ENCODE measurements at places on chromosomes 3 and 15.

DNA sequence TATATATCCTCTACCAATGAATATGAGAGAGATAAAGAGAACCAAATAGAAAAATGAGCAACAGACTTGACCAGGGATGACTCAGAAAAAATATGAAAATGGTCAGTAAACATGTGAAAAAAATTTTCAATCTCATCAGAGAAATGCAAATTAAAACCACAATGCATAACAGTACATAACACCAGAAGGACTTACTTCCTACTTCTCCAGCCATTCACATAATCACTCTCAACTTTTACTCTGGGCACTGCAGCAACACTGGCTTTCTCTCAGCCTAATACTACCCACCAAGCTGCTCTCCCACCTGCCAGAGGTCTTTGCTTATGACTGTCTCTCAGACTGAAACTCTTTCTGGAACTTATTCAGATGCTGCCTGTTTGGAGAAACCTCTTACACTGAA, 49.4 kb downstream of the DPH6 start:
- no peak for DNase-seq

- DNase-seq: no peak
Measured at GRCh38 chr15:35440265-35440664, 105.7 kb downstream of the DPH6 start.

DNA sequence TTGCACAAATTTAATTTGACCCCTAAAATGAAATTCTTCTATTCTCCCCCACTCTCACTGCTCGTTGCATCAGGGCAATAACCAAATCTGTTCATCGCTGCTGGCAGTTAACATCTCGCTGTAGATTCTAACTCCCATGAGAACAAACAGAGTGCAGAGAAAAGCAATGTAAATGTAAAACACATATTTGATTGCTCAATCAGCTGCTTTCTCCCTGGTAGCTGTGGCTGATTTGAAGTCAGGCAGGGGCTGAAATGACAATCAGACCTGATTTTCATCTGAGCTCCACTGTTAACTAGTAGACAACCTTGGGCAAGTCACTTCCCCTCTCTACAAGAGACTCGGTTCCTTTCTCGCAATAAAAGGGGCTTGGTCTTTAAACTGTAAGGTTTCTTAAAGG, 119.8 kb upstream of the CPNE4 start:
- DNase-seq: no peak

GRCh38 chr15:53549697-53550305, 209.7 kb downstream of the WDR72 start:
- DNase-seq: no peak

- no peak for DNase-seq
Measured at GRCh38 chr3:119826711-119827608, 45.1 kb downstream of the NR1I2 start.
